CD4-positive, alpha-beta T cell treated with Interleukin-15 for 4 hours (primary cell): ENCODE measurements at places on chromosomes 5 and 9.

- no peak for DNase-seq
Measured at GRCh38 chr5:178996156-178996555, 1.0 kb upstream of the GRM6 start.

DNA sequence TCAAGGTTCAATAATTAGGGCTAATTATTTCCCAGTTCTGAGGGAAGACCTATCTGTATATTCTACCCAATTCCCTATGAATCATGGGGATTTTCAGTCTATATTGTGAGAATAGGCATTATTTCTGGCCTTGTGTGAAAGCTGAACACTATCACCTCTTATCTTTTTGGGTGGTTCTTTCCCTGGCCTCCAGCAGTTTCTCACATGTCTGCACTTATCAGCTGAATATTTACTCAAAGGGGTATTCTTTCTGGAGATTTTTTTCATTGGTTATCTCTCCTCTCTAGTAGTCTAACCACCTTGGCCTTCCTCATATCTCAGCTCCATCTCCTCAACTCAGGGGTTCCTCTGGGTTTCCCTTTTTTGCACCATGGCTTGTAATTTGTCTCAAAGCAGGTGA lies 64.9 kb upstream of the LIFR start:
- no peak for DNase-seq

DNA sequence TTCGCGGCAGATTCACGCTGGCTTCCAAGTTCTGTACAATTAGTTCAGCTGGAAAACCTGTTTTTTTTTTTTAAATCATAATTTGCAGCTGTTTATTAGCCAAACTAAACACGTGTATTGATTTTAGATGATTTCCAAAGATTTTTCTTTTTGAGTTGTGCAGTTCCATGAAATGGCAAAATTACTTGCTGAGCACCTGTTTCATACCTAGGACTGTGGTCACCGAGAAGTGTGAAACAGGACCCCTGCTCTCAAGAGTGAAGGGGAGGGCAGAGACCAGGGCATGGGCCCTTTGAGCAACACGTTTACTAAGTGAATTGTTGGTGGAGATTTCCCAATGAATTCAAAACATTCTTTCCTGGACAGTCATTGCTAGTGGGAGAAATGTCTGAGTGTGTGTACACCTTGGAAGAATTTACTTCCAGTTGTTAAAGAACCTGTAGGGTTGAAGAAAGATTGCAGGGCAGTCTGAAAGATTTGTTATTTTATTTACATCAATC lies 688 bp downstream of the SNX24 start:
- DNase-seq, result no peak

- no peak for DNase-seq
Measured at GRCh38 chr5:38660194-38660668, 103.8 kb upstream of the LIFR start.

GRCh38 chr5:96680759-96681470 lies 18.7 kb downstream of the CAST start:
- no peak for DNase-seq

DNA sequence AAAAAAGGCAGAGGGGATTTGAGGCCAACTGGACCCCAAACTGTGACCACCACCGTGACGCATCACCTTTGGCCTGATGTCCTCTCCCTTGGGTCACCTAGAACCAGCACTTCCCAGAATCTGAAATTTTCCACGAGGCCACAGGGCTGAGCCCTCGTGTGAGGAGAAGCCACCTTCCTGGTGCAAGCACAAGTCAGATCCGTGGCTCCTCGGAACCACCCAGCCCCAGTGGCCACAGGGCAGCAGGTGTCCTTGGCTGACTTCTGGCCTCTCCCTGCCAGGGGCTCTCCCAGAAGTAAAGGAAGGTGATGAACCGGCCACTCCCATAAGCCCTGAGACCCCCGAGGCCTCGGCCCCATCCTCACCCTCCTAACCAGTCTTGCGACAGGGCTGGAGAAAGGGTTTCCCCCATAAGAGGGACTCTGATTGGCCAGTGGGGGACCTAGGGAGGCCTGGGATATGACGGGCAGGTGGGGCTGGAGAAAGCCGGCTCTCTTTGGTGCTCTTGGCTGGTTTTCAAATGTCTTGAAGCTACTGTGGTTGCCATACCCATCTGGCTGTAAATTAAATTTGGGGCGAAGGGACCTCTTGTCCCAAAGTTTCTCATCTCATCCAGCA lies 20.9 kb upstream of the HMCN2 start:
- no peak for DNase-seq

DNA sequence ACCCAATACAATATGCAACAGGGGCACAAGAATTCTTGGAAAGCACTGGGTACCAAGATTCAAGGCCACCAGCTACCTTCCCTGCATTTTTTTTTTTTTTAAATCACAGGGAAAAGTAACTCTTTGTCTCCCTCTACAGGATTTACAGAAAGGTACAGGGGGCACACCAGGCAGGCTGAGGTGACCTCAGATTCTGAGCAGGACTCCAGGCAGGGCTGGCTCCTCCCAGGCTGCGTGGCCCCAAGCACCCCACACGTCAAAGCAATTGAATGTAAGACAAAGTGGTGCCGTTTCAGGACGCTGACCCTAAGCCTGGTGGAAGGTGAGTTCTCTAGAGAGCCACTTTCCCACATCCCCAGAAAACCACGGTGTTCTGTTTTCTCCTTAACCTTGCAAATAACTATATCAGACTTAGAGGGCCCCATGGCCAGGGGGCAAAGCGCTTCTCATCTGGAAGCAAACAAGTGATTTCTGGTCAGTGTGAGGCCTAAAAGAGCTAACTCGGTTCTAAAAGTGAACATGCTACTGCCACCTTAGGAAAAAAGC lies 222.6 kb downstream of the ROR2 start:
- peak; percentile 21 for DNase-seq

- no peak for DNase-seq
Measured at GRCh38 chr5:169356181-169356580, 55.2 kb upstream of the SLIT3 start.

DNA sequence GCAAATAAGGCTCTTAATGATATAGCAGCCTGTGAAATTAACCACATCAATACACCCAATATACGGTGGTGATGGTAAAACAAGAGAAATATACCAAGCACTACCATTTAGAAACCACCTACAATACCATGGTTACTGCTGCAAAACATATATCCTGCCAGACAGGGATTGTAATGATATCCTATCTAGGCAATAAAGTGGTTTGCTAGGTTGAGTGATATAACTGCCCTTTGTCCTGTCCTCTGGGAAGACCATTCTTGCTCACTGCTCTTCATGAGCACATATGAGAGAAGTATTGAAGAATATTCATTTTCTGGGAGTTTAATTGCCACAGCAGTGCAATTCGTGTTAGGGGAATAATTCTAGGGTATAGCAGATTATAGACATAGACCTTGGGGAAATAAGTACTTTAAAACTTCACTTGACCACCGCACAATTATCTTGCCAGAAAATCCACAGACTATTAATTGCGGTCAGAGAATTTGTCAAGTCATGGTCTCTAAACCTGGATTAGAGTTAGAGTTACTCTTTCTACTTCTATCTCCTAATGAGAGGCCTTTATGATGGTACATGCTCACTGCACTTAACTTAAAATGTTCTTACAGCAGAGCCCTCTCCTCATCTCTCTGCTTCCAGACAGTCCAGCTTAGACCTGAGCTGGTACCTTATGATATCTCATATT lies 413.0 kb downstream of the ZNF608 start:
- DNase-seq, result no peak

GRCh38 chr9:98596486-98596885 lies 112.2 kb downstream of the GABBR2 start:
- DNase-seq, result no peak

- DNase-seq, result no peak
Measured at GRCh38 chr9:83906144-83906543, 15.1 kb downstream of the KIF27 start.

DNA sequence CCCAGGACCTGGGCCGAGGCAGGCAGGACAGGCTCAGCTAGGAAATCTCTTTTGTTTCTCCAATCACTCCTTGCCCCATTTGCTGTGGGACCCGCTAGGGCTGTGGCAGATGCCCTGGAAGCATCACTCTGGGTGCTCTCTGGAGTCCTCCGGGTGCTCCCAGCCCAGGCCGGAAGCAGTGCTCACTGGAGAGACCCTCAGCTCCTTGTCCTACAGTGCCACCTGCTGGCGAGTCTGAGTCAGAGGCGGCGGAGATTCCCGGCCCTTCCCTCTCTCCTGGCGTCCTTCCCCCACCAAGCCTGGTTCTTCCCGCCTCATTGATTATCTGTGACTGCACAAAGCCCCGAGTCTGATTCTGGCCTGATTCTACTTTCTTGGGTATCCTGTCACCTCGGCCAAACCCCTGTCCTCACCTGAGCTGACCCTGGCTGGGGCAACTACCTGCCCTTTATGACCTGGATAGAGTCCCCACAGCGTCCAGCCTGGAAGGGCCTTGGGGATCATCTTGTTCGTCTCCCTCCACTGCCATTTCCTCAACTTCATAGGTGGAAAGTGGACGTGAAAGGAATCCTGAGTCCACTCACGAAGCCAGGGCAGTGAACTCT lies 7.3 kb upstream of the BARHL1 start:
- DNase-seq, result peak; percentile 28

- DNase-seq, result no peak
Measured at GRCh38 chr5:158543539-158544387, 556.0 kb downstream of the EBF1 start.

DNA sequence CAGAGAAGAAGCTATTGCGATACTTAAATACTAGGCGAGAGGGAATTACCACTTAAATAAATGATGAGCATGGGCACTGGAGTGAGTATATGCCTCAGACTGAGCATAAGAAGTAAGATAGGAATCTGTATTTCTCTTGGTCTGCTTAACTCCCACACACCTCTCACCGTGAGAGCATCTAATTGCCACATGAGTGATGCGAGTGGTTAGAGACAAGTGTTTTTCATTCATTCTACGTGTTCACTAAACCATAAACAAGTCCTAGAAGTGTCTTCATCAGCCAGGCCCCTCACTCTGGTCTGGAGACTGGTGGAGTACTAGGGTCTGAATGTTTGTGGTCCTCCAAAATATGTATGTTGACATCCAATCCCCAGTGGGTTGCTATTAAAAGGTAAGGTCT lies 150.2 kb upstream of the SLC12A2 start:
- no peak for DNase-seq
